T-helper 2 cell (primary cell): ENCODE measurements at places on chromosomes 4 and X.
A peak's percentile ranks its signal among the peaks of the same experiment; 100 is the strongest.

DNA sequence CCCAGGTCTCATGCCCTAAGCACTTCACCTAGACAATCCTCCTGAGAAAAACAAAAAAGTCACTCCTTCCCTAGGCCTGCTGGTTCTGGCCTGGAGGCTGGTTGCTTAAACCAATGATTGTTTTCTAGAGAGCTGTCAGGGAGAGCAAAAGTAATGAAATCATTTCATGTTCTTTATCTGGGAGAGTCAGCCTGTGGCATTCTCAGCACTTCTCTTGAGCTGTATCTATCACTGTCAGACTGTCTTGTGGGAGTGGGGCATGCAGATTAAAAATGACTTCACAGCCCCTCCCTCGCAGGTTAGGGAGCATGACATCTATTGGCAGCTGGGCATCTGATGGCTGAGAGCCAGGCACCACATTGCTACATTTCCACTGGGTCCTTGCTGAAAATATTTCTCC lies 20.4 kb upstream of the TMEM154 start:
- no peak for DNase-seq

- no peak for DNase-seq
Measured at GRCh38 chr4:47737326-47737725, 100.5 kb downstream of the CORIN start.

DNA sequence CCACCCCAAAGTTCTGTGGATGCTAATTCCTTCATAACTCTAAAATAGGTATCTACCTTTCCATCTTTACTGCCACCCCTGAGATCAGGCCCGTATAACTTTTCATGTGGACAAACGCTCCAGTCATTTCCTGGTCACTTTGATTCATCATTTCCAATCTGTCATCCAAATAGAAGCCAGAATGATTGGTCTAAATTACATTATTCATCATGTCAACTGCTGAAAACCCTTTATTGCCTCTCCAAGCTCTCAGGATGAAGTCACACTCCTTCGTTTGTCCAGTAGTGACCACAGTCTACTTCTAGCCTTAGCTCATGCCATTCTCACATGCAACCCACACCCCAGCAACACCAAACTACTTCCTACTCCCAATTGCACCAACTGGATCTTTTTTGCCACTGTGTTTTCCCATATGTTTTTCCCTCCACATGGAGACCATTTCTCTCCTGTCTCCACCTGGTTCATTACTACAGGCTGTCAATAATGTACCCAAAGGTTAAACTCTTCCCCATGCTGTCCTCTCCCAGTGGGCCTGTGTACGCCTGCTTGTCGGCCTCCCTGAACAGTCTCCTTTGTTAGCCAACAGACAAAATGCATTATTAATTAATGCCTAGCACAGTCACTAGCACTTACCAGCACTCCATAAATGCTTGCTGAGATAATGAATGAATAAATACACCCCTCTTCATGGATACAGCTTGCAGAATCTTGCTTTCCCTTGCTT lies 382.6 kb upstream of the NOCT start:
- DNase-seq, result no peak

DNA sequence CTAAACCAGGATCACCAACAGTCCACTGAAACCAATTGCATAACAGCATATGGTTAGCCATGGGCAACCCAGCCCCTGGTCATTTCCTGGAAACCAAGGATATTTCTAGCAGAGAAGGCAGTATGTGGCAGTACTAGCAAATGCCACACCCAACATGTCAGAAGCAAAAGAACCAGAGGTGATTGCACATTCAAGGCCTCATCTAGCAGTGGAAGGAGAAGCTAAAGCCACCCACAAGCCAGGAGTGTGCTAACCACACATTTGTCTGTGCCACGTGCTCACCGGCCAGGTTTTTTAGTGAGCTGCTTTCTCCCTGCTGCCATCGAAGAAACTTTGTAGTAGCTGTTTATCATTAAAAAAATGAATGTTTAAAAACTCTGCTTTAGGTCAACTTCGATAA lies 42.0 kb downstream of the TEC start:
- DNase-seq, result no peak

GRCh38 chrX:74779175-74779574 lies 146.1 kb downstream of the NEXMIF start:
- DNase-seq, result no peak

DNA sequence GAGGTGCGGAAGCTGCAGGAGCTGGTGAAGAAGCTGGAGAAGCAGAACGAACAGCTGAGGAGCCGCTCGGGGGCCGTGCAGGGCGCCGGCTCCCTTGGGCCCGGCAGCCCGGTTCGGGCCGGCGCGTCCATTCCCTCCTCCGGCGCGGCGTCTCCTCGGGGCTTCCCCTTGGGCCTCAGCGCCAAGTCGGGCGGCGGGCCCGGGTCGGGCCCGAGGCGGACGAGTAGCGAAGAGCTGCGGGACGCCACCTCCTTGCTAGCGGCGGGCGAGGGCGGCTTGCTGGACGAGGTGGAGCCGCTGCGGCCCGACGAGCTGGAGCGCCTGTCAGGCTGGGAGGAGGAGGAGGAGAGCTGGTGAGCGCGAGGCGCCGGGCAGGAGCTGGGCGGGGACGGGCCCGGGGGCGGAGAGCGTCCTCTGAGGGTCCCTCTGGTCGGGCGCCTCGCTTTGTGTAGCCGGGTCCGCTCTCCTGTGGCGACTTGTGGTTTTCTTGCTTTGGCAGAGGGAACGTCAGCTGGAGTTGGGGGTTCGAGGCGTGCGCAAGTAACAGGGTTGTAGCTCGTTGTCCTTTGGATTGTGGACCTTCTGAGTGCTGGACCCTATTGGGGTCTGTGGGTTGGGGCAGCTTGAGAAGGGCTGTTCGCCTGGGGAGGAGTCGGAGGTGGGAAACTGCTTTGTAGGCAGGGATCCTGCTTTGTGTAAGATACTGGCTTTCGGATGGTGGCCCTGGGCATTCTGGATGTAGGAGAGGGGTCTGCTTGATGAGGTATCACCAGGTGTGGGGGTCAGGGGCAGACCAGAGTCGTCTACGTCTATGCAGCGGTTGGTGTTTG lies 662 bp downstream of the SLAIN2 start:
- DNase-seq, result peak; percentile 54

DNA sequence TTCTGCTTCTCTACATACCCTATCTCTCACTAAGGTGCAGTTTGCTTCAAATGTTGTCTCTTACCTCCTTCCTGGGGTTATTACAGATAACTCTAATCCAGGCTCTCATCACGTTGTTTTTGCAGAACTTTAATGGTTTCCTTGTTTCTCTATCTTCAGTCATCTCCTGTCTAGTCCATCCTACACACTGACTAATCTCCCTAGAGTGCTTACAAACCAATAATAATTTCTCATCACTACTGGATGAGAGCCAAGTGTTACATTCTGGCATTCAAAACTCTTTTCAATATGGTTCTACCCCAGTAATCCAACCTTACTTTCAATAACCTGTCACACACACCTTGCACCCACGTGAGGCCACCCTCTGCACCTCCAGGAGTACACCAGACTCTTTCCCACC lies 86.1 kb downstream of the SYNPO2 start:
- no peak for DNase-seq

GRCh38 chr4:47913330-47913729 lies 1.1 kb downstream of the NFXL1 start:
- DNase-seq, result peak; percentile 6

- DNase-seq, result no peak
Measured at GRCh38 chr4:183429489-183429888, 14.9 kb upstream of the CDKN2AIP start.

- DNase-seq, result no peak
Measured at GRCh38 chr4:80471756-80472155, 136.2 kb downstream of the CFAP299 start.

DNA sequence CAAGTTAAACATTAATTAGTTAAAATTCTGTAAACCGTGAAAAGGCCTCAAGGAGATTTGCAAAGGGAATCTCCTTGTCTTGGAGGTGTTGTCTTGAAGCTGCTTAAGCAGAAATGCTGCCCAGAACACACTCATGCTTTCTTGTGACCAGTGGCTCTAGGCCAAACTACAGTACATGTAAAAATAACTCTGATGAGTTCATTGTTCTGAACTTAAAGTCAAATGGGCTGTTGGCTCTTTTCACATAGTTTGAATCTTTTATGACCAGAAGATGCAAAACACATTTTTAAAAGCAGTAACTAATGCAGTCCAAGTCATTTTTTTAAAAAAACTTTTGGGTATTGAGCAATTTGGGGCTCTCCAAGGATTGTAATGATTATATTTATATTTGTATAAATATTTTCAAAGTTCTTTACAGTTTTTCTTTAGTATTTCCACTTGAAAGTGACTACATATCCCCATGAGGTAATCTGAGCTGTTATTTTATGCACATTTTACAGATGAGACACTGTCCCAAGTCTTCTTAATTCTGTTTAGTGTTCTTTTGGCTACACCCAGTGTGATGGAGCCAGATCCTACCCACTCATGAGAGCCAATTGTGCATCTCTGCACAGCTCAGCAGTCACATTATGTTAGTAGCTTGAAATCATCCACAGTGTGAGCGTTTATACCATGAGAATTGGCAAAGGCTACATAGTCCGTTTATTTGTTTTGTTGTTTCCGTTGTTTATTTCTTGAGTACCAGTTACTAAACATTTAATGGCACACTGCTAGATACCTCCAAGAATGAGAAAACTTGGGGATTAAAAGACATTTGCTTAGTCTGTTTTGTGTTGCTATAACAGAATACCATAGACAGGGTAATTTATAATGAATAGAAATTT lies 112.8 kb upstream of the ATXN3L start:
- DNase-seq, result no peak

DNA sequence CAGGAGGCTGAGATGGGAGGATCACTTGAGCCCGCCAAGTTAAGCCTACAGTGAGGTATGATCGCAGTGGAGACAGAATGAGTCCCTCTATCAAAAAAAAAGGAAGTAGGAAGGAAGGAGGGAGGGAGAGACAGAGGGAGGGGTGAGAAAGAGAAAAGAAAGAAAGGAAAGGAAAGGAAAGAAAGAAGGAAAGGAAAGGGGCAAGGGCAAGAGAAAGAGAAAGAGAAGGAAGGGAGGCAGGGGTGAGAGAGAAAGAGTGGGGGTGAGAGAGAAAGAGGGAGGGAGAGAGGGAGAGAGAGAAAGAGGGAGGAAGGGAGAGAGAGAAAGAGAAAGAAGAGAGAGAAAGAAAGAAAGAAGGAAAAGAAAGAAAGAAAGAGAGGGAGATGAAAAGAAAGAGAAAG lies 13.2 kb downstream of the ELF2 start:
- no peak for DNase-seq

DNA sequence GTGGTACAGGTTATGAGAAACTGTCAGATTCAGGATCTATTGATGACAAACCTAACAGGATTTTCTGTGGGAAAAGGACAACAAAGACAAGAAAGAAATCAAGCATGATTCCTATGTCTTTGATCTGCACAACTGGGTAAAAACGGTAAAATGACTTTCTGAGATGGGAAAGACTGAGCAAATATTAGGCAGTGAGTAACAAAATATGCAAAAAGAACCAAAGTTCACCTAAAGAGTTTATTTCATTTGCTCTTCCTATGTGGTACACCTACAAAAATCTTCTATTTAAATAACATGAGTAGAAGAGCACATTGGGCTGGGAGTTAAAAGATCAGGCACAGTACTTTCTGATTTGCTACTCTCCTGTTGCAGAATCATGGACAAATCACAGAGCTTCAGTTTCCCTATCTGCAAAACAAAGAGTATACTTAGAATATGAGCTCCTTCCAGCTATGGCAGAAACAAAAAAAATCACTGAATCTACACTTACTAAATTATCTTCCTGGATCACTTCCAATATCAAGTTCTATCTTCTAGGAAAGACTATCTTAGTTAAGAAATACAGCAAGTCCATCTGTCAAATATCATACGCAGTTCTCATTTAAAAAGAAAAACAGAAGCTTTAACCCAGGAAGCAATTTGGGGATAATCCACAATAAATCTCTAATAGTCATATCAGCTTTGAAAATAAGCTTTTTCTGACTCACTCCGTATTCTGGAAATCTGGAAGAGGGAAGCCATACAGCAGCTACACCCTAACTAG lies 37.4 kb downstream of the NFXL1 start:
- no peak for DNase-seq

- no peak for DNase-seq
Measured at GRCh38 chr4:83440148-83440814, 15.3 kb downstream of the HELQ start.

GRCh38 chr4:61877893-61878292 lies 677.8 kb downstream of the ADGRL3 start:
- DNase-seq, result peak; percentile 67

DNA sequence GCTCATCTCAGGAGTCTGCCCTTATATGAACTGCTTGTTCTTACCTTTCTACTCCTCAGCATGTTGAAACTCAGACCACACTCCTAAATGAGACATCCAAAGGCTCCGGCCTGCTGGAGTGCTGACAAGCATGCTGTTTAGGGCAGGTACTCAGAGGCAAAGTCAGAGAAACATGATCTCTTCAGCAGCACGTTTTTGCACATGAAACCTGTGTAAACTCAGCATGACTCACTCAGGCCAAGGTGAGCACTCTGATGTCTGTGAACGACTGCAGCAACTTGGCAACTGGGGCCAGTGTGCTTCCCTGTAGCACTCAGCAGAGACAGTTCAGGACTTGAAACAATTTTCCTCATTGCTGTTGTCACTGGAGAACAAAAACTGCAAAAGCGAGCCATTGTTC lies 109.6 kb downstream of the PACRGL start:
- no peak for DNase-seq

GRCh38 chr4:16293210-16293838 lies 67.1 kb upstream of the TAPT1 start:
- no peak for DNase-seq

GRCh38 chrX:63424063-63424462 lies 72.9 kb upstream of the SPIN4 start:
- DNase-seq, result no peak

- DNase-seq, result no peak
Measured at GRCh38 chr4:38572793-38573192, 91.2 kb upstream of the KLF3 start.

GRCh38 chr4:186979961-186980745 lies 256.5 kb upstream of the FAT1 start:
- no peak for DNase-seq

GRCh38 chr4:182174979-182175378 lies 68.2 kb upstream of the TENM3 start:
- no peak for DNase-seq

DNA sequence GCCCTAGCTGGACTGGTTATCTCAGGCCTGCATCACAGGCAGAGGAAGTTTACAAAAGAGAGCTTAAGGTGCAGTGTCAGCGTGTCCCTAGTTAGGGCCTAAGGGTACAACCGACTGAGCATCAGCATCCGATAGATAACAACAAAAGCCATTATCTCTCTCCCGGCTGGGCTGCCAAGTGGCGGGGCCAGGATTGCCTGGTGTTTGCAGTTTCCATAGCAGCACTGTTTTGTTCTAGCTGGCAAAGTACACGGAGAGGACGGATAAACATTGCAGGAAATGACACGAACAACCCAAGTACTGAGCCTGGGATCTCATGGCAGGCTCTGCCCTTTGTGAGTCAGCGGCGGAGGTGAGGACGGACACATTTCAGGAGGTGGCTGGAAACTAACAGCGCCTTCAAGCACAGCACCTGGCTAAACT lies 104.7 kb upstream of the NOCT start:
- no peak for DNase-seq

DNA sequence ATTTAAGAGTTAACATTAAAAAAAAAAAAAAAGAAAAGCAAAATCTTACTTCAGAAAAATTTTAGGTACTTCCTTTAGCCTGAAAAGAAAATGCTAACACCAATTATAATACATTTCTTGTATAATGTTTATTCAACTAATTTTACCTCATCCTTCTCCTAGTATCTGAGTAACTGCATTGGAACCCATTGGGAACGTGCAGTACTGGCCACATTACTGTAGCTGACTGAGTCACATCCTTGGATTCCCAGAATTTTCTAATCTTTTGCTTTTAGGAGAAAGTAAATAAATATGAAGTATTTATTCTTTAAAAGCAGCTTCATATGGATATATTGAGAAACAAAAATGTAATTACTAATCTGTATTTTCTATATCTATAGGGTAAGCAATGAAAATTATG lies 82.6 kb upstream of the SLITRK2 start:
- DNase-seq, result no peak
